ENCODE measurements at places on chromosomes 6 and 20.
A peak's percentile ranks its signal among the peaks of the same experiment; 100 is the strongest.

- DNase-seq, result peak; percentile 24
These were observed 81.8 kb downstream of the FYN start for GRCh38 chr6:111791415-111791814.

- no peak for DNase-seq
These were observed 48.0 kb downstream of the ADTRP start for GRCh38 chr6:11730641-11731040.

- no peak for DNase-seq
These were observed 56.2 kb downstream of the GJA10 start for GRCh38 chr6:89950446-89950845.

DNA sequence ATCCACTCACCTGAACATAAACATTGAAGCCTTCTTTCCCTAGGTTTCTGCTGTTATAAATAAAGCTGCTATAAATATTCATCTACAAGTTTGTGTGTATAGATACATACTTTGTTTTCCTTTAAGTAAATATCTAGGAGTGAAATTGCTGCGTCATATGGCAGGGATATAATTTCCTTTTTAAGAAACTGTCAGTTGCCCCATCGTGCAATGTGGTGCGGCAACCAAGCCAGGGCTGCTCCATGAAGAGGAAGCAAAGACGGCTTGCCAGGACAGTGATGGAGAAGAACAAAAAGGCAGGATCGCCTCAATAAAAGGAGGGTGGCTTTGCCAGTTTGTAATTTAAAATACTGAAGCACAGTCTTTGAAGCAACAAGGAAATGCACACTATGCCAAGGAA lies 36.6 kb downstream of the CITED2 start:
- no peak for DNase-seq

GRCh38 chr6:116280161-116280932 lies 617 bp upstream of the TSPYL1 start:
- DNase-seq, result peak; percentile 32
